ENCODE measurements at places on chromosomes 11 and 22.
A peak's percentile ranks its signal among the peaks of the same experiment; 100 is the strongest.

DNA sequence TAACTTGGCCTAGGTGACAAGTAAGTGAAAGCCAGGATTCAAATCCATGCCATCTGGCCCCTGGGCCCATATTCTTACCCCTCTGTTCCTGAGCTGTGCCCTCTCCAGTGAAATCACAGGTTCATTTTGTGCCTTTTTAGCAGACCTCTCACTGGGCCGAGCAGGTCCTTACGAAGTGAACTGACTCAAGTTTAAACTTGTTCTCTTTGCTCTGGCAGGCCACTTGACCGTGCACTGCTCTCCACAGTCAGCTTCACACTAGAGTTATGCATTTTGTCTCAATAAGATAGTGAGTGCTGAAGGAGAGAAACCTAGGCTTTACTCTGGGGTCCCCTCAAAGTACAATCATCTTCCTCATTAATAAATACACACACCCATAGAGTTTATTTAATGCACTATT, 40.7 kb downstream of the ARFGAP3 start:
- no peak for DNase-seq

DNA sequence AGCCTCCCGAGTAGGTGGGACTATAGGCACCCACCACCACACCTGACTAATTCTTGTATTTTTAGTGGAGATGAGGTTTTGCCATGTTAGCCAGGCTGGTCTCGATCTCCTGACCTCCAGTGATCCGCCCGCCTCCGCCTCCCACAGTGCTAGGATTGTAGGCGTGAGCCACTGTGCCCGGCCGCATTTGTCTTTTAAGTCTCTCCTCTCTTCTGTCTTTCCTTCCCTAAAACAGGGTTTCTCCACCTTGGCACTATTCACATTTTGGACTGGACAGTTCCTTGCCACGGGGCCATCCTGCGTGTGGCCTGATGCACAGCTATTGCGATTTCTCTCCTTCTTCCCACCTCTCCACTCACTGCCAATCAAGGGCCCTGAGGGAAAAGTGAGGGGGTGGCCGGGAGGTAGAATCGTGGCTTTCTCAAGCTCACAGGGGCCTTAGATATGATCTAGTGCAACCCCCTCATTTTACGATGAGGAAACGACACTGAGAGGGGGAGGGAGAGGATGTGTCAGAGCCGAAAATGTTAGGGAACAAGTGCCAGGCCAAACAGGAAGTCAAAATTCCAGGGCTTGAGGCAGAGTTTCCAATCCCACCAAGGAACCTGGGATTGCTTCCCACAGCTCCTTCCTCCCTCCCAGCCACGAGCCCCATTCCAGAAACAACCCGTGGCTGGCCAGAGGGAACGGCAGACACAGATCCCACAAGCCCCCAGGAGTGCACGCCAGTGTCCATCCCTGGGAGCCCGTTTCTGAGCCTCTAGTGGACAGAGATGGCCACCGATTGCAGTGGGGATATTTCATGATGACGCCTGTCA, 21.2 kb downstream of the SCGB1A1 start:
- DNase-seq, result peak; percentile 80

- no peak for DNase-seq
Measured at GRCh38 chr22:44995105-44995514, 14.7 kb downstream of the PHF21B start.

GRCh38 chr11:110235966-110236365, 60.4 kb downstream of the RDX start:
- no peak for DNase-seq

- DNase-seq, result peak; percentile 29
Measured at GRCh38 chr11:19191530-19192169, 10.1 kb downstream of the CSRP3 start.

GRCh38 chr22:35569916-35570315, 29.3 kb downstream of the RASD2 start:
- no peak for DNase-seq

DNA sequence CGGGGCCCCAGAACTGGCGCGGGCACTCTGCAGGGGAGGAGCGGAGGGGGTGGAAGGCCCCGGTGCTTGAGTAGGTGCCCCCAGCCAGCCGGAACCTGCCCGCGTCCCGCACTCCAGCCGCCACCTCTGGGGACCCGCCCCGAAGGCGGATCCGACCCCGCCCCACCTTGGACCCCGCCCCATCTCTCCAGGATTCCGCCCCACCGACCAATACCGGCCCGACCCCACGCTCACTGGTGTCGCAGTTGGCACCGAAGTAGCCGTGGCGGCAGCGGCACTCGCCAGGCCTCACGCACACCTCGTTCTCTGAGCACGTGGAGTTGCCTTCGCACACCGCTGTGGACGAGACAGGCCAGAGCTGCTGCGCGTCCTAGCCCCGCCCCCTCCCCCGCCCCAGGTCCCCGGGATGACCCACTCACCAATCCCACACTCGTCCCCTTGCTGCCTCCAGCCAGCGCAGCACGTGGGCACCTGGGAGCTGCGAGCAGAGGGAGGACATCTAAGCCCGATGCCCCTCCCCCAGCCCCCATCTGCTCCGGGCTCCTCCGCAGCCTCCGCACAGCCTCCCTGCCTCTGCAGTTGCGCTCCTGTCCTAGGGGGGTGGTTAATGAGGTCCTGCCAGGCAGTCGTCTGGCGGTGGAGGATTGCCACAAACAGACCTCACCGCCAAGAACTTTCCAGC, 6.0 kb downstream of the SCARF2 start:
- no peak for DNase-seq

DNA sequence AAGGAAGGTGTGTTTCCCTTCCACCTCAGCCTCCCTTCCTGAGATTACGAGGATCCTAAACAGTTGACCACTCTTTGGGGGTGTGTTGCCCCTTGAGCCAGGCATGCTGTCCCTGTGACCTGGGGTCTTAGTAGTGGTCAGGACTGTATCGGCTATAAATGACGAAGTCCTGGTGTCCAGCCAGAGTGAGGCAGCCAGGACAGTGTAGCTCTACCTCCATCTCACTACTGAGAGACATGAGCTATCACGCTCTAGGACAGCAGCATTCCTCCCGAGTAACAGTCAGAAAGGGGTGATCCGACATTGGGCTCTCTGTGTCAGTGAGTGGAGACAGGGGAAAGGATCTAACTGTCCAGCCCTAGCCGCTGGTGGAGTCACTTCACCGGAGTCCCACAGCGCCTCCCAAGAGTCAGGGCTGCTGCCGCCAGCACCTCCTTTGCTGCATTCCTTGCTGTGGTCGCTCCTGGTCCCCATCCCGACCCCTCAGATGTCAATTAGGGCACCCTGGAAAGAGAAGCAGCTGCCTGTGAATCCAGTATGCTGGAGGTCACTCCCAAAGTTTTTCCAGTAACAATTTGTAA, 3.3 kb upstream of the B3GNT6 start:
- no peak for DNase-seq

GRCh38 chr11:112249871-112250610, 10.6 kb downstream of the PLET1 start:
- DNase-seq, result no peak

- DNase-seq, result no peak
Measured at GRCh38 chr11:68524213-68524612, 63.7 kb downstream of the PPP6R3 start.

- DNase-seq, result peak; percentile 53
Measured at GRCh38 chr22:45632791-45633515, 38.7 kb upstream of the ATXN10 start.

DNA sequence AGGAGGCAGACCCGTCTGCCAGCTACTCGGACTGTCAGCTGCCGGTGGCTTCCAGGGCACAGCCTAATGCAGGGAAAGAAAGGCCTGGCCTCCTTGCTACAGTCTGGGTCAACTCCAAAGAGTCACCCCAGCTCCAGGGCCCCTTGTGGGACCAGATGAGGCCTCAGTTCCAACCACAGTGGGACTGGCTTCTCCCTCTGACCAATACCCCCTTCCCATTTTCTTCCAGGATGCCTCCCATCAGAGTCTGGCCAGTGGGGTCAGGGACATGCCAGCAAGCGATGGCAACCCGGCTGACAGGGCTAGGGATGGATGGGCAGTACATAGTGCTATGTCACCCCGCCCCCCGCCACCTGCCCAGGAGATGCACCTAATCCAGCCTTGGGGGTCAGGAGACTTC, 36.6 kb downstream of the RPUSD4 start:
- DNase-seq, result no peak

GRCh38 chr11:19525714-19526113, 186.9 kb upstream of the NAV2 start:
- DNase-seq, result no peak

- no peak for DNase-seq
Measured at GRCh38 chr11:120577624-120578363, 66.2 kb downstream of the GRIK4 start.

DNA sequence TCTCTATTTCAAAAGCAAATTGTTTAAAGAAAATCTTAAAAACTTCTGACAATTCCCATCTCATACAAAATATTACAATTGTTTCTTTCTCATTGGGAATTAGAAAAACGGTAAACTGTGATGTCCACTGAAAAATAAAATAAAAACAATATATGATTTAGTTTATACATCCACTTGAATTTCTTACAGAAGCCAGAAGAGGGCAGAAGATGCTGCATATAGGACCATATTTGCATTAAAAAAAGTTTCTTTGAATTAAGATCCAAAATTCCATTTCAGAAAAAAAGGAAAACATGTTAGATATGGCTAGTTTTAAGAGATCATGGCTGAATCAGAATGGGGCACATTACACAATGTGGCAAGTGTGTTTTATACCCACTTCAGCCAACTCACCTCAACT, 39.3 kb upstream of the LRRC4C start:
- no peak for DNase-seq

DNA sequence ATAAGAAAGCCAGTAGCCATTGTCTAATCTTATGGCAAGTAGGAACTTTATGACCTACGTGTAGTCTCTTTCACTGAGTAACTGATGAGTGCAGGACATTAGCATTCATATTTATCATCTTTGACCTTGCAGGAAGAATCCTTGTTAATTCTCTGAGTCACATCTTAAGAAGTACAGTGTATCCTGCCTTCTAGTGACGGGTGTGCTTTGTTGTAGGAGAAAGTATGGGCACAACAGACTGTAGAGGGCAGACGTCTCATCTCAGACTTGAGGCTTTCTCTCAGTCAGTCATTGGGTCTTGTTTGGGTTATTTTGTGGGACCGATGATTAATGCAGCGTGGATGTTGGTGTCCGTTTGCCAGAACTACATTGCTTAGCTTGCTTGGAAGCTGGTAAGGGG, 6.8 kb downstream of the RNF214 start:
- no peak for DNase-seq

GRCh38 chr11:109511598-109511997, 89.6 kb downstream of the C11orf87 start:
- DNase-seq, result no peak

- peak; percentile 43 for DNase-seq
Measured at GRCh38 chr11:67283481-67283963, 5.6 kb upstream of the ANKRD13D start.

GRCh38 chr11:134819041-134819440, 407.0 kb upstream of the B3GAT1 start:
- DNase-seq, result no peak

DNA sequence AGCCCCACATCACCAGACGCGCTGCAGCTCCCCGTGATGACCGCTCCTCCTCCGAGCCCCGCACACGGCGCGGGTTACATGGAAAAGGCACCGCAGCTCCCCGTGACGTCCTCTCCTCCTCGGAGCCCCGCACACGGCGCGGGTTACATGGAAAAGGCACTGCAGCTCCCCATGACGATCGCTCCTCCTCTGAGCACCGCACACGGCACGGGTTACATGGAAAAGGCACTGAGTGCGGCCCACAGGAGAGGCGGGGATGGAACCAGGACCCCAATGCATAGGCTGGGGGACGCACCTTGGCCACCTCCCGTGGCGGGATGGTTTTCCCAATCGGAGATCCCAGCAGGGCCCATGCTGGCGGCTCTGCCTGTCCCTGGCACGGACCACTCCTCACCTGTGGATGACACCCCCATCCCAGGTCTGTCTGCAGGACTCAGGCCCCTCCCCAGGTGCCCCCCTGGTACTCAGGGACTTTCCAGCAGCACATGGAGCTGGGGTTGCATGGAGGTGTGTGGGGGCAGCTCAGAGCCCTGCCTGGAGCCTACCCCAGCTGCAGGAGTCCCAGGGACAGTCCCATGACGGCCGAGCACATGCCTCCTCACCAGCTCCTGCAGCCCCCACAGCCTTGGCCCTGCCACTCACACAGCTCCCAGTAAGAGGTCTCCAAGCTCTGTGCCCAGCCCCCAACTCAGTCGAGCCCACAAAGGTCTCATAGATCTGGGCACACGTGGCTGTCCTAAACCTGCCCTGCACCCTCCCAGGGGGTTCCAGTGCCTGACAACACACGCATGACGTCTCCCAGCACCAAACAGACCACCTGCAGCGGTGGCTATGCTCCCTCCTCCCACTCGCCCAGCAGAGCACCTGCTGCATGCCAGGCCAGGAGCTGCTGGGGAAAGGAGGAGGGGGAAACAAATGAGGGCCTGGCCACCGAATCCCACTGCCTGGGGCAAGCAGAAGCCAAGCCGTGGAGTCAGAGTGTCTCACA, 166.6 kb downstream of the BRD1 start:
- no peak for DNase-seq

- no peak for DNase-seq
Measured at GRCh38 chr11:109956124-109956793, 136.9 kb upstream of the ZC3H12C start.

DNA sequence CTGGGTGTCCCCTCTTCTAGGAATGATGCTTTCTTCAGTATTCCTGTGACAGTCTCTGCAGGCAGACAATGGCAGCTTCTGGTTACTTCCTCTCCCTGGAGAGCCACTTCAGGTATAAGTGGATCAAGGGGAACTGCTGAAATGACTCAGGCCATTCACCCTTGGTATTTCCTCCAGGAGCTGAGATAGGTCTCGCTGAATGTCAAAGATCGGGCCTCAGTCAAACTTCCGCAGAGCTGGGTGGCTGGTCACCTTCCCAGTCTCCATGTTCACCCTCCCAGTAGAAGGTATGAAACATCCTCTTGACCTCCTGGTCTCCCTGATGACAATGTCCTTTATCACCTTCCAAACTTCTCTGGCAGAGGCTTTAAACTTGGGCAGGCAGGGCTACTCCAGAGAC, 1.8 kb upstream of the ANKK1 start:
- DNase-seq, result no peak

DNA sequence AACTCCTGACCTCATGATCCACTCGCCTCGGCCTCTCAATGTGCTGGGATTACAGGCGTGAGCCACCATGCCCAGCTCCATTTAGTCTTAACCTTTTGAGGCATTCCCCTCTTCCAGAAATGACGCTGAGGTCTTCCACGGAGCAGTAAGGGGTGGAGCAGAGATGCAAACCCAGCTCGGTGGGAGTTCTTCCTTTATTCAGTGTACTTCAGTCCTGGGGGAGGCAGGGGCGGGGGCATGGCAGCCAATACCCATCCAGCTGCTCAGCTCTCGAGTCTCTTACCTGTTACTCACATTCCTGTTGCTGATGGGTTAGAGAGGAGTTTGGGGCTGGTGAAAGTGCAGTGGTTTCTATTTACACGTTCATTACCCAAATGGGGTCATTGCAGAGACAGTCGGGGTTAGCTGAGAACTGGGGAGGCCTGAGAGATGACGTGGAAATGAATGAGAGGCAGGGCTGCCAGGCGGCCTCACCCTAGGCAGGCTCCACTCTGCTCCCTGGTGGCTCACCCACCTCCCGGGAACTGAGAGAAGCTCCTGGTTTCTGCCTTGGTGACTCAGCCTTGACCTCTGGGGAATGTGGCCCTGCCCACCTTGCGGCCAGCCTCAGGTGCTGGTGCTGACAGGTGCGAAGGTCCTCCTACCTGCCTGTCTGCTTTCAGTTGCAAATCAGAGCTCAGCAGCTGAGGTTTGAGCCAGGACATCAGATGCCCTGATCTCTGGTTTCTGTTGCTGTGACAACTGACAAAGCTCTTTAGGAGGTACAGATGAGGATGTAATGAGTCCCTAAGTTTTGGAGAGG, 13.4 kb upstream of the ST14 start:
- DNase-seq, result no peak

GRCh38 chr11:65129649-65130441, 4.5 kb downstream of the SYVN1 start:
- DNase-seq, result no peak

GRCh38 chr11:79168530-79169110, 272.2 kb downstream of the TENM4 start:
- DNase-seq, result no peak

Data from right cardiac atrium (tissue), 5 donors.